ENCODE measurements at places on chromosomes 2 and 18.

DNA sequence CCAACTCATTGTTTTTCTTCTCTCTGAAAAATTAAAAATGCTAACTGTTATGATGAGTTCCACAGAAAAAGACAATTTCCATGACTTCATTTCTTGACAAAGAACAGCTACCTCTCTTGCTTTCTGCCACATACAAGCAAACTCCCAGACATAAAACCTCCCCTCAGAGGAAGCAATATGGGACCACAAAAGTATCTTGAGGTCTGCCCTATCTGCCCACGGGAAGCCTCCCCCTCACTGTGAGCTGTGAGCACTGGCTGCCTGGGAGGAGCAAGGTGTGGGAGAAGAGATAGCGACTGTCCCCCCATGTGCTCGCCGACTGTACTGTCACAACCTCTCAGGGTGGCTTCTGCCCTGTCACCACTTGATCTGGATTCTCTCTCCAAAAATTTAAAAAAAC, 69.7 kb upstream of the NRP2 start:
- DNase-seq = no peak

DNA sequence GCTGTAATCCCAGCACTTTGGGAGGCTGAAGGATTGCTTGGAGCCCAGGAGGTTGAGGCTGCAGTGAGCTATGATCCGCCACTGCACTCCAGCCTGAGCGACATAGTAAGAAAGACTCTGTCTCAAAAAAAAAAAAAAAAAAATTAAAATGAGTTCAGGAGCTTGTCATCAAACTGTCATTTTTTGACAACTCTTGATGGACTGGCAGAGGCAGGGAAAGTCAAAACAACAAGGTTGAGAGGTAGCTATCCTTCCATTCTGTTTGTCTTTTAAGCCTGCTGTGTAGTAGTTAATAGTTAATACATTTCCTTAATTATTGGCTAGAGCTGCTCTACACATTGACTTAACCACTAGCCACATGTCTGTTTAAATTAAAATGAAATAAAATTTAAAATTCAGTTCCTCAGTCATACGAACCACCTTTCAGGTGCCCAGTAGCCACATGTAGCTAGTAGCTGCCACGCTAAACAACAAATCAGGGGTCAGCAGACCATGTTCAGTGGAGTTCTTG, 22.7 kb downstream of the DPYSL5 start:
- no peak for DNase-seq

- no peak for DNase-seq
These were observed 50.5 kb downstream of the RAB27B start for GRCh38 chr18:54878659-54879358.

GRCh38 chr2:37573451-37574388, 97.7 kb downstream of the CDC42EP3 start:
- no peak for DNase-seq

GRCh38 chr2:140154706-140155105, 1374.5 kb upstream of the NXPH2 start:
- DNase-seq = no peak

DNA sequence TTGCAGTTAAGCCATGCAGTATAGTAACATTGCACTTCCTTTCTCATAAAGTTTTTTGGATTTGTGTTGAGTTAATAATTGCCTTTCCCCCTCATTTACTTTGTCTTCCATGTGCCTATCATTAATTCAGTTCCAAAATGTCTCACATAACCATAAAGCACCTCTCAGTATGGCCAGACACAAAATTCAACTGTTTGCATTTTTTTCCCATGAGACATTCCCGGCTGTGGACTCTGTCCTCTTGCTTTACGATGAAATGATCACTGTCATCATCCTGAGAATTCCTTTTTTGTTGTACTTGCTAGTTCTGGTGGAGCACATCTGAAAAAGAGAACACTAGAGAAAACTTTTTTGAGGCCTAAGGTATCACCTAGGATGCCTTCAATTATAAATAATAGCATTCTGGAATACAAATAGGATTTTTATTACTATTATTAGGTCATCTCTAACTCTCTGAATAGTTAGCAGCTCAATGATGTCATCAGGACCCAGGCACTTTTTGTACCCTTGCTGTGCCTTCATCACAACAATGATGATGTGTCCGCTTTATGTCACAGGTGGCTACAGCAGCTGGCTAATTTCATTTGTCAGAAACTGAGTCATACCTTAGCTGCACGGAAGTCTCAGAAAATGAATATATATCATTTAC, 8.5 kb upstream of the ATP8B1 start:
- DNase-seq = no peak

DNA sequence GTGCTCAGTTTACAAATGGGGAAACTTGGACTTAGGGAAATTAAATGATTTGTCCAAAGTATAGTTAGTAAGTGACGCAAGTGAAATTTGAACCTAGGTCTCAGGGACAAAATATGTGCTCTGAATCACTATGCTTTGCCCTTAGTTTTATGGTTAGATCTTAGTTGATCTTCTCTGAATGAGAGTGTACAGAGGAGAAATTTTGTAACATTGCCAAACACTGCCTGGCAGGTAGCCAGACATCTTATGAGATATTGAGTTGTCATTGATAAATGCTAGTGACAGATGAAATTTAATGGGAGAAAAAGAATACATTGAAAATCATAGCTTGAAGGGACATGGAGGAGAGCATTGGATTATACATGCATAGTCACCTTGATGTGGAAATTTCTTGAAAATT, 91.4 kb downstream of the GALNT1 start:
- DNase-seq = no peak

DNA sequence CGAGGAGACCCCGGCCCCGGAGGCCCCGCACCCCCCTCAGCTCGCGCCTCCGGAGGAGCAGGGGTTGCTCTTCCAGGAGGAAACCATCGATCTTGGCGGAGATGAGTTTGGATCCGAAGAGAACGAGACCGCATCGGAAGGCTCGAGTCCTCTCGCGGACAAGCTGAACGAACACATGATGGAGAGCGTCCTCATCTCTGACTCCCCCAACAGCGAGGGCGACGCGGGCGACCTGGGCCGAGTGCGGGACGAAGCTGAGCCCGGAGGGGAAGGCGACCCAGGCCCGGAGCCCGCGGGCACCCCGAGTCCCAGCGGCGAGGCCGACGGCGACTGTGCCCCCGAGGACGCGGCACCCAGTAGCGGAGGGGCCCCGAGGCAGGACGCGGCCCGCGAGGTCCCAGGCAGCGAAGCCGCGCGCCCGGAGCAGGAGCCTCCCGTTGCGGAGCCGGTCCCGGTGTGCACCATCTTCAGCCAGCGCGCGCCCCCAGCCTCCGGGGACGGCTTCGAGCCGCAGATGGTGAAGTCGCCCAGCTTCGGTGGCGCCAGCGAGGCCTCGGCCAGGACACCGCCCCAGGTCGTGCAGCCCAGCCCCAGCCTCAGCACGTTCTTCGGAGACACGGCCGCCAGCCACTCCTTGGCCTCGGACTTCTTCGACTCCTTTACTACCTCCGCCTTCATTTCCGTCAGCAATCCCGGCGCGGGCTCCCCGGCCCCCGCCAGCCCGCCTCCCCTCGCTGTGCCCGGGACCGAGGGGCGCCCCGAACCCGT, 8.3 kb downstream of the TRAPPC12 start:
- DNase-seq = no peak

Data from AG09319 (cell line).